Fibroblast of mammary gland (primary cell): ENCODE measurements at places on chromosomes 7 and 10.

- no peak for DNase-seq
Measured at GRCh38 chr10:103766751-103767505, 88.4 kb downstream of the SH3PXD2A start.

GRCh38 chr7:124034754-124035100 lies 1.9 kb upstream of the TMEM229A start:
- no peak for DNase-seq

DNA sequence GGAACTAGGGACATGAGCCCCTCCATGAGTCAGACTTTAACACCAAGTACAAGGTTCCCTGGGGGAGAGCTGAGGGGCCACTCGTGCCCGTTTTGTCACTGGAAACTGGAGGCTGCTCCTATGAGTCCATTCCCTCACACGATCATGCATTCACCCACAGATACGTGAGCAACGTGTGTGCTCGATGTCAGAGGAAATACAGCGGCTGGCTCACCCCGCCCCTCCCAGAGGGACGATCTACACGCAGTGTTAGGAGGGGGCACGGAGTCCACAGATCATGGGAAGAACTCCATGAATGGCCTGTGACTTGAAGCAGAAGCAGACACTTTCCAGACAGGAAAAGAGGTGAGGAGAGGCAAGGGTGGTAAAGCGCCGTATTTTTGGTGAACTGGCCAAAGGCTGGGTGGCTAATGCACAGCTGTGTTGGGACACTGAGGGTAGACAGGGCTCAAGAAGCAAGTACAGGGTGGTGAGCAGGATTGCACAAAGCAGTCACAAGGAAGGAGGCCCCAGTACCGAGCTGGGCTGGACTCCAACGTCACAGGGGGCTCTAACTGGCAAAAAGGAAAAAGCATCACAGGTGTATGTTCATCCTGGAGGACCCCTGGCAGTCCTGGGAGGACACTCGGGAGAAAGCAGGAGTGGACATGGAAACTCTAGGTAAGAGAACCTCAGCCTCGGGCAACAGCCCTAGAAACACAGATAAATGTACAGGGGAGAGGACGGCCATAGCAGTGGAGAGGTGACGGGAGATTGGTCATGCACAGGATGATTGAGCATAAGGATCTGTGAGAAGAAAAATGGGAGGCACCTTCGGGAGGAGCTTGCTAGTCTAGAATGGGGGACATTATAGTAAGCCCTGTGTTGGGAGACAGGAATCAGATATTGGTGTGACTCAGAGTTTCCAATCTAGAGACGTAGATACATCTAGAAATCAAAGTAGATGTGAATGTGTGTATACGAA lies 41.2 kb downstream of the TNS3 start:
- DNase-seq: no peak

DNA sequence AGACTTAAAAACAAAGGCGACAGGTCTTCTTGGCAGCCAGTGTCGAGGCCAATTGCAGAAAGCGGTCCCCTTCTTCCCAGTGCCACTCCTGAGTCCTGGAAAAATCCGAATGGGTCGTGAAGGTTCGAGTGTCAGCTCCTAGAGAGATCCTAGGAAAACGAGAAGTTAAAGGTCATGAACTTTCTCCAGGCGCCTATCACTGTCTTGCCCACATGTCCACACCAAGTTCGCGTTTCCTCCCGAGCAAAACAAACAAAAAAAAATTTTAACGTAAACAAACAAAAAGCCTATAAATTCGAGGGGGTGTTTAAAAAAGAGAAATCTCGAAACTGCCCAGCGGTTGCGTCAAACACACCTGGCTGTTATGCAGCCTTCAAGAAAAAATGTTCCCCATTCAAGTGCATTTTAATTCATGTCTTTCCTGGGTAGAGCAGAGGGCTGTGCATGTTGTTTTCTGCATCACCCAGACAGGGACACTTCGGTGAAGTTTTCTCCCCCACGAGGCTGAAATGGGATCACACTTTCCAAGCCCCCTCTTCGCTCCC lies 1.5 kb downstream of the ARHGAP21 start:
- peak; percentile 40 for DNase-seq

DNA sequence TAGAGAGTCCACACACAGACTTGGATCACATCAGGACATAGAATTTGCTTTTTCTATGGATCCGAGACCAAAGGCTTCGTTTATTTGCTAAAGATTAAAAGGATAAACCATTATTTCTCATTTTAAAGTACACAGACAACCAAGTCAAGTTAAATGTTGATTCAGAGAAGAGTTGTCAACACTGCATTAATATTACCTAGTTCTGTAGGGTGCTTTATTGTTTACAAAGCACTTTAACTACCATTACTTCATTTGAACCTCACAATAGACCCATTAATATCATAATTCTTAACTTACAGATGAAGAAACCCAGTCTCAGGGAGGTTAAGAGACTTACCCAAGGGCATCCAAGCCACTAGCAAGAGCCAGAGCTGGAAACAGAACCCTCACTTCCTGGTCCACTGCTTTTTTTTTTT lies 43.2 kb upstream of the GSAP start:
- no peak for DNase-seq

GRCh38 chr7:75722373-75722772 lies 16.4 kb downstream of the HIP1 start:
- DNase-seq: no peak

- DNase-seq: no peak
Measured at GRCh38 chr7:151902311-151902710, 25.4 kb upstream of the PRKAG2 start.

DNA sequence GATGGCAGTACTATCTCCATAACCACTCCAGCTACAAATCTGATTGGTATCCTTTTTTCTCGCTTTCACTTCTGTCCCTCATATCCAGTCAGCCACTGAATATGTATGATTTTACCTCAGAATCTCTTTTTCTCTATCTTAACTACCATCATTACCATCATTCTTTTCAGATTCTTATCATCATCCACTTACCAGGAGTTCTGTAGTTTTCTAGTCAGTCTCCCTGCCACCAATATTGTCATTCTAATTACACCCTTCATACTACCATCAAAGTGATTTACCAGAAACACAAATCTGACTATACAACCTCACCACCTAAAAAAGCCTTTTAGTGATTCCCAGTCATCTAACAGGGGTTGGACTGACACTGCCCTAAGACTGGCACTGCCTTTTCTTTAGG lies 64.9 kb upstream of the TMEM140 start:
- no peak for DNase-seq
